ENCODE measurements at places on chromosomes 13 and 19. TPM values are rescaled to one million over a fixed set of nuclear protein-coding genes. Genes with fewer than 3 reads are reported as not detected.

SLITRK5 gene
- not detected for total RNA-seq

- no peak for DNase-seq
Observed at GRCh38 chr19:9911524-9912185, 24.7 kb downstream of the OLFM2 start.

BABAM1 gene
- total RNA-seq = 98.5 TPM

- DNase-seq = no peak
Observed at GRCh38 chr13:95787356-95788099, 110.6 kb downstream of the DNAJC3 start.

DNA sequence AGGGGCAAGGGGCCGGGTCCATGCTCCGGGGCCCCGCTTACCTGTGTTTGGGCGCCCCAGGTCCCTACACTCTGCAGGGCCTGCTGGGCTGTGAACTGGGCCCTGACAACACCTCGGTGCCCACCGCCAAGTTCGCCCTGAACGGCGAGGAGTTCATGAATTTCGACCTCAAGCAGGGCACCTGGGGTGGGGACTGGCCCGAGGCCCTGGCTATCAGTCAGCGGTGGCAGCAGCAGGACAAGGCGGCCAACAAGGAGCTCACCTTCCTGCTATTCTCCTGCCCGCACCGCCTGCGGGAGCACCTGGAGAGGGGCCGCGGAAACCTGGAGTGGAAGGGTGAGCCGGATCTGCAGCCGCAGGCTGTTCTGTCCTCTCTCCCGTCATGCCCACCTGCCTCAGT is 1.7 kb downstream of the FCGRT start:
- DNase-seq = no peak

FAM124A gene
- 0.10 TPM for total RNA-seq

DNA sequence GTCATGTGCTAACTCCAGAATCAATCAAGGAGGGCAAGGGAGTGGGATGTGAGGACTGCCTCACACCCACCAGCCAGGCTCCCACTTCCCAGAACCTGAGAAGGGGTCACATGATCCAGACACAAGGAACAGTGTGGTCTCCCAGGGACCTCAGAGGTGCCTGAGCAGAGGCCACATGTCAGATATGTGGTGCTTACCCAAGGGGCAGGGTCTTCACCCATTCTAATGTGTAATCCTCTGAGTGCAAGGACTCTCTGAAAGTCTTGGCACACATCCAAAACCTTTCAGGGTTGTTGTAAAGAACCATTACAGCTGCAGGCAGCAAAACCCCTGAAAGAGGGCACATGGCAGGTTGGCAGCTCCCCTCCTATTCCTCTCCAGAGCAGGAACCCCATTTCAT is 656.6 kb downstream of the UQCRFS1 start:
- DNase-seq = no peak

RASAL3 gene
- 179 TPM for total RNA-seq

Measured in activated CD4-positive, alpha-beta memory T cell treated with anti-CD3 and anti-CD28 coated beads, Interleukin-2, amount 10 ng/mL, durations not matched to agents 7 days and 5 days (primary cell).